Activated naive CD8-positive, alpha-beta T cell treated with anti-CD3 and anti-CD28 coated beads, Interleukin-2, amount 10 ng/mL, durations not matched to agents 7 days and 5 days (primary cell): ENCODE measurements at places on chromosomes 3 and 15. TPM values are rescaled to one million over a fixed set of nuclear protein-coding genes. Genes with fewer than 3 reads are reported as not detected.

The FAM43A gene
- 6.6 TPM for total RNA-seq

- peaks cover 8% of the 10 kb centered on the region for H3K27me3 ChIP-seq
- H3K36me3 ChIP-seq: no peaks in the 10 kb centered on the region
Measured at GRCh38 chr3:190375246-190375645, 12.7 kb upstream of the CLDN16 start.

The SLC22A14 gene
- 0.22 TPM for total RNA-seq

DNA sequence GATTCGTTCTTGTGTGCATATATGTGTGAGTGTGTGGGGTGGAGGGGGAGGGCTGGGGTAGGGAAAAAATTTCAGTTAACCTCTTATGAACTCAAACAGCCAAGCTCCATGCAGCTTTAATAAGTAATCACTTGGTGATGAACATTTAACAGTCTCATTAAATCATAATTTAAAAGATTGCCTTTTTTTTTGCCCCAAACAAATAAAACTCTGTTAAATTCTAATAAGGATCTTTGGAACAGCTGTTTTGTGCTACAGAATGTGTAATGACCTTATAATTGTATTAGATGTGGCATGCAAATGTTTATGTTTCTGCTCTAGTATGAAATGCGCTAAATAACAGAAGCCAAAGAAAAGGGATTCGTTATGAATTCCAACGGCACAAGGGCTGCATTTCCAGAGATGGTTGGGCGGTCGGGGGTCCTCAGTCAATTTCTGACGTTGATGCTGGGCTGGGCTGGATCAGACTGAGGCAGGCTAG is 80.0 kb upstream of the RORA start:
- no peak for DNase-seq
- no peaks in the 10 kb centered on the region for H3K36me3 ChIP-seq
- H3K4me3 ChIP-seq: no peak overlapping the region
- peaks cover 4% of the 10 kb centered on the region for H3K27me3 ChIP-seq
- H3K27ac ChIP-seq: no peak overlapping the region

The HESX1 gene
- total RNA-seq: 0.50 TPM

GRCh38 chr15:76972389-76973361 is 22.3 kb upstream of the PSTPIP1 start:
- H3K4me1 ChIP-seq: peaks cover 25% of the 10 kb centered on the region
- no peak overlapping the region for H3K27ac ChIP-seq
- H3K27me3 ChIP-seq: peaks cover 6% of the 10 kb centered on the region
- H3K4me3 ChIP-seq: no peak overlapping the region
- peaks cover under 1% of the 10 kb centered on the region for H3K36me3 ChIP-seq

The HCLS1 gene
- total RNA-seq: 316 TPM

- no peak overlapping the region for H3K4me3 ChIP-seq
- no peaks in the 10 kb centered on the region for H3K27me3 ChIP-seq
- no peak for DNase-seq
- H3K4me1 ChIP-seq: no peaks in the 10 kb centered on the region
- H3K36me3 ChIP-seq: no peaks in the 10 kb centered on the region
Measured at GRCh38 chr3:65406470-65406869, 632.2 kb downstream of the MAGI1 start.

DNA sequence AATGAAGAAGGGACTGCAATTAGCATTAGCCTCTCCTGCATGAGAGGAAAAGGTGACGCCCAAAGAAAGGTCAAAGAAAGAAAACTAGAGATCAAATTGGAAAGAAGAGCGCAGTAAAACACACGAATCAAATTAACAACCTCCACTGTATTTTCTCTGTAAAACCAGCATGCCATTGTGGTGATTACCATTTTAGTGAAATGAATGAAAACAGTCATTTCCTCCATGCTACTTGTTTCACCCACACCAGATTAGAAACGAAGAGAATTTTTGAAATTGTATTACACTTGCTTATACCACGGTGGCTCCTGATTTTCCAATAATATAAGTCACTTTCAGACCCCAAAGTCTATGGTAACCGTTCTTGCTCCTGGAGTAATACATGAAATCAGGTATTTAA is 71.6 kb downstream of the SUMF1 start:
- H3K36me3 ChIP-seq: peaks cover 41% of the 10 kb centered on the region
- H3K27me3 ChIP-seq: no peaks in the 10 kb centered on the region
- H3K4me3 ChIP-seq: no peak overlapping the region
- DNase-seq: no peak
- H3K4me1 ChIP-seq: peaks cover 36% of the 10 kb centered on the region

GRCh38 chr15:100224206-100225185 is 117.3 kb downstream of the ADAMTS17 start:
- H3K4me3 ChIP-seq: no peak overlapping the region
- H3K36me3 ChIP-seq: peaks cover 2% of the 10 kb centered on the region
- no peak for DNase-seq
- peaks cover 14% of the 10 kb centered on the region for H3K4me1 ChIP-seq

The SNX22 gene
- total RNA-seq: 1.1 TPM

The VEPH1 gene
- total RNA-seq: not detected

- no peaks in the 10 kb centered on the region for H3K4me1 ChIP-seq
- no peak overlapping the region for H3K27ac ChIP-seq
- peaks cover 2% of the 10 kb centered on the region for H3K27me3 ChIP-seq
Measured at GRCh38 chr3:61758839-61759238, 197.5 kb downstream of the PTPRG start.

The KY gene
- total RNA-seq: not detected

- peaks cover 15% of the 10 kb centered on the region for H3K36me3 ChIP-seq
- no peak overlapping the region for H3K4me3 ChIP-seq
- H3K27me3 ChIP-seq: no peaks in the 10 kb centered on the region
- no peak for DNase-seq
Measured at GRCh38 chr3:27471923-27472550, 12.1 kb downstream of the SLC4A7 start.
